Activated T-helper 17 cell treated with anti-CD3 and anti-CD28 coated beads, Interleukin-2, amount 50 U/mL, for 72 hours (primary cell): ENCODE measurements at places on chromosomes 2 and 18.

DNA sequence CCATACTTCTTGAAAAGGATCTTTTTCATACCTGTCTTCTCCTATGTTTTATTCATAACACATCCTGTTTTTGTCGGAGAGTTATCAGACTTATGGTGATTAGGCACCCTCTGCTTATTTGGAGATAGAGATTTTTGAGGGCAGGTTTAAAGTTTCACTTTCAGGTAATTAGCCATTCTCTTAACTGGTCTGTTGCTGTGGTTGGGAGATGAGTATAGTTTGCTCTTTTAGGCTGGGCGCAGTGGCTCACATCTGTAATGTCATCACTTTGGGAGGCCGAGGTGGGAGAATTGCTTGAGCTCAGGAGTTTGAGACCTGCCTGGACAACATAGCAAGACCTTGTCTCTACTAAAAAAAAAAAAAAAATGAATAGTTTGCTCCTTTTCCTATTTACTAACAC is 25.3 kb downstream of the SFTPB start:
- peak; percentile 98 for ATAC-seq

DNA sequence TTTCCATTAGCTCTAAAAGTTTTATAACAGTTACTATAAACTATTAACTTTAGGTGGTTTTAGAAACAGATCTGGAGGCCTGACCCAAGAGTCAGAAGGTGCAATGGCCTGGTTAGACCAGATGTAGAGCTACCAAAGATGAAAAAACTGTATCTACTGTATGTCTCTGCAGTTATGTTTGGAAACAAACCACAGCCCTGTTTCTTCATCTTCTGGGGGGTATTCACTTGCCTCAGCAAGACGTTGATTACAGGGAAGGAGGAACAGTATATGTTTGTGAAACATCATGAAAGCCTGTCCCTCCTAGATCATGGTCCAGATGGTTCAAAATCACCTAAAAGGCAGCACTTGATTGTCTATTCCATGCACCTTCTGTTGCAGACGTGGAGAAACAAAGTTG is 220.2 kb downstream of the SUCLG1 start:
- no peak for ATAC-seq

- no peak for ATAC-seq
Measured at GRCh38 chr2:48183991-48184390, 277.7 kb upstream of the FBXO11 start.

DNA sequence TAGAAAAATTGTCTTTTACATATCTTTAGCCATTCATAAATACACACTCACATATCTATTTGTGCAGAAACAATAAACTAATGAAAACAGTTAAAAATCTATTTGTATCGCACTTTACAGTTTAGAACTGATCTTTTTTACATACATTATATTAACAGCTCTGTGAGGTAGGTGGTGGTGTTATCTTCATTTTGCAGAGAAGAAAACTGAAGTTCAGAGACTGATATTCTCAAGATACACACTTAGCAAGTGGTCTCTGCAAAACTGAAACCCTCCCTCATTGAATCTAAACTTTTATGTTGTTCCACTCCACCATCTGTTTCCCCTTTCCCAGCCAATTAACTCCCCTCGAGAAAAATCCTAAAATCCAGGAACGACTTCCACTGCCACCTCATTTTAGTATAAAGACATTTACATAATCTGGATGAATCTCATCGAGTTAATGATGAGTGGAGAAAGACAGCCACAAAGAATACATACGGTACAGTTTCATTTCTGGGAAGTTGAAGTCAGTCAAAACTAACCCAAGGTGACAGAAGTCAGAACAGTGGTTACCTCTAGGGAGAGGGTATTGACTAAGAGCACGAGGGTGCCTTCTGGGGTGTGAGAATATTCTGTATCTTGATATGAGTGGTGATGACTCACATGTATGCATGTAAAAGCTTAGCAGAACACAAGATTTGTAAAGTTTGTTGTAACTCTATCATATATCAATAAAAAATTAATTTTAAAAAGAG is 524.2 kb upstream of the TCF4 start:
- peak; percentile 72 for ATAC-seq

DNA sequence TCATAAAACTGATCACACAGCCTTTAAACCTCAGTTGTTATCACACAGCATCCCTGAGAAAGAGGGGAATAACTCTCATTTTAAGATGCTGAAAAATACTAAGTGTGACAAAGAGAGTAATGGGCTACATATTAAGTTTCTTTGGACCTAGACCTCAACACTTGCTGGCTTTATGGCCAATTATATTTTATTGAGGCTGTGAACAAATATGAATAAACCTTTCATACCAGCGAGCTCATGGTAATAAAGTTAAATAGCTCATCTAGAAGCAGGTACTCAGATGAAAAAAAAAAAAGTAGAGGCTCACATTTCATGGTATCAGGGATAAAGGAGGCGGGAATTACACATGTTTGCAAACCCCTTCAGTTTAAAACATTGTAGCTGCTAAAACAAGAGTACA is 75.7 kb downstream of the DOCK10 start:
- no peak for ATAC-seq

- no peak for ATAC-seq
Measured at GRCh38 chr2:4465671-4466070, 762.3 kb downstream of the DCDC2C start.

DNA sequence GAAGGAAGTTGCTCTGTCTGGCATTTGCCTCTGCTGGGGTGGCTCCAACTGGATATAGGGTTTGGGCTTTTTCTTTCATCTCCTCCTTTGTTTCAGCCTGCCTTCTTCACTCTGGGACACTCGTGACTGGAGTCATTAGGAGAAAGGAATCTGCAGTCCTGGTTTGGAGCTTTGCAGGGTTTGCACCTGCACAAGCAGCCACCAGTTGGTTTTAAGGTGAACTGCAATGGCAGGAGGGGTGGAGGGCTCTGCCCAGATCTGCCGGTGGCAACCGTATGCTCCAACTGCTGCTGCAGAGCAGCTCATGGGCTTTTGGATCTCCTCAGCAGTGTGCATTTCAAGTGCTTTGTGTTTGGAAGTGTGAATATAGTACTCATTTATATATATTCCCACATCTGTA is 131.3 kb upstream of the MGAT5 start:
- no peak for ATAC-seq

DNA sequence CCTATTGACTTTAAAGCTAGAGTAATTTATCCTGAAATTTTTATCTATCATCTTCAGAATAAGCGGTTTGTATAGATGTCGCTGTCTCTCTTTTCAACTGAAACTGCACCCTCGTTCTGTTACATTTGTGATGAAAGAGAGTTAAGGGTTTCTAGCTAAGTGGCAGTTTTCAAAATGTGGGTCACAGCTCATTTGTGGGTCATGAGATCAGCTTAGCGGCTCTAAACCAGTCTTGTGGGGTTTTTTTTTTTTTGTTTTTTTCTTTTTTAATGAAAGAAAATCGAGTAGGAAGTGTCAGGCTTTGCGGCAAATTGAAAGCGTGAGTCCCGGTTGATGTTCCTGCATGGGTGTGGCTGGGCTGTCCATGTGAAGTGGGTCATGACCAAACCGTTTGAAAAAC is 31.2 kb downstream of the SALL3 start:
- peak; percentile 58 for ATAC-seq
